ENCODE measurements at places on chromosomes 16 and 17.
A peak's percentile ranks its signal among the peaks of the same experiment; 100 is the strongest.

GRCh38 chr17:61462719-61463315, 10.6 kb downstream of the TBX4 start:
- DNase-seq = no peak

- DNase-seq = no peak
Measured at GRCh38 chr17:72518159-72518732, 397.4 kb downstream of the SOX9 start.

- DNase-seq = no peak
Measured at GRCh38 chr16:82311528-82311927, 141.5 kb upstream of the MPHOSPH6 start.

DNA sequence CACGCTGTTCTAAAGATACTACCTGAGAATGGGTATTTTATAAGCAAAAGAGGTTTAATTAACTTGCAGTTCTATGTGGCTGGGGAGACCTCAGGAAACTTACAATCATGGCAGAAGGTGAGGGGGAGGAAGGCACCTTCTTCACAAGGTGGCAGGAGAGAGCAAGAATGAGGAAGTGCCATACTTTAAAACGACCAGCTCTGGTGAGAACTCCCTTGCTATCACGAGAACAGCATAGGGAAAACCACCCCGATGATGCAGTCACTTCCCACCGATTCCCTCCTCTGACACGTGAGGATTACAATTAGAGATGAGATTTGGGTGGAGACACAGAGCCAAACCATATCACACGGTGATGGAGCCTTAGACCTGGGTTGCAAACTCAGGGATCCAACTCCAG, 317.5 kb upstream of the EEF2KMT start:
- no peak for DNase-seq

DNA sequence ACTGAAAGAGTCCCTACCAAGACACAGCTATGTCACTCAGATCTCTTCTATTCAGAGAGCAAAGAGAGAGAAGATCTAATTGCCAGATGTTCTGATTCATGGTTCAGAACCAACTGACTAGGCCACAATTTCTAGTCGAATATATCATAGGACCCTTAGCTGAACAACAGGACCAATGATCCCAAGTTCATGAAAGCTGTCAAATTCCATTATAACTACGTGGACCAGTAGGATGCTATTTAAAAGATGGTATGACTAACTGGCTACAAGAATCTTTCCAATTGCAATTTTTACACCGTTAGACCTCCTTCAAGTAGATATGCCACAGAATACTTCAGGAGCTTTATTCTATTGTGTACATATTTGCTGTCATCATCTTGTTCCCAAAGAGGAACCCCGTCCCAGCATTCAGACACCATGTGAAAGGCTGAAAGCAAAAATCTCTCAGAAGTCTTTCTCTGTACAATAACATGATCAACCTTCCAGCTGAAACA, 26.0 kb downstream of the DCUN1D3 start:
- no peak for DNase-seq

GRCh38 chr17:30021708-30022317, 80.4 kb downstream of the EFCAB5 start:
- no peak for DNase-seq

GRCh38 chr17:81471818-81472456, 40.7 kb downstream of the ACTG1 start:
- DNase-seq = no peak

GRCh38 chr17:45132572-45133463, 503 bp upstream of the PLCD3 start:
- DNase-seq = peak; percentile 48

GRCh38 chr17:77085926-77086432, 54.8 kb upstream of the SEC14L1 start:
- no peak for DNase-seq

DNA sequence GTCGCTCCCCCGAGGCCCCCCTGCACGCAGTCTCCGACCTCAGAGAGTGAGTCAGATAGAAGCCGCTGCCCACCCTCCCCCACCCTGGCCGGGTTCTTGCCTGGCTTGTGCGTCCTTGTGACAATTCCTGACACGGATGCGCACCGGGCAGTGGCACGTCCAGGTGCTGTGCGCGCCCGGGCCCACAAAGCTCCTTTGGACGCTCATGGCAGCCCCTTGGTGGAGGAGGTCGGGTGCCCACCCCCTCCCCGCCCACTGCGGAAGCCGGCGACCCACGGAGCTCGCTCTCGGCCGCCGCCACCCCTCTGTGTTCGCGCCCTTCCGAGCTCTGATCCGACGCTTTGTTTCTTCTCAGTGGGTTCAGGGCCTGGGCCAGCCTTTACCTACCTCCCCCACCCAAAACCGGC, 662 bp upstream of the TUBB3 start:
- DNase-seq = no peak

GRCh38 chr17:72150632-72151460, 30.0 kb downstream of the SOX9 start:
- DNase-seq = no peak

- no peak for DNase-seq
Measured at GRCh38 chr17:75719732-75720131, 1.5 kb upstream of the ITGB4 start.

DNA sequence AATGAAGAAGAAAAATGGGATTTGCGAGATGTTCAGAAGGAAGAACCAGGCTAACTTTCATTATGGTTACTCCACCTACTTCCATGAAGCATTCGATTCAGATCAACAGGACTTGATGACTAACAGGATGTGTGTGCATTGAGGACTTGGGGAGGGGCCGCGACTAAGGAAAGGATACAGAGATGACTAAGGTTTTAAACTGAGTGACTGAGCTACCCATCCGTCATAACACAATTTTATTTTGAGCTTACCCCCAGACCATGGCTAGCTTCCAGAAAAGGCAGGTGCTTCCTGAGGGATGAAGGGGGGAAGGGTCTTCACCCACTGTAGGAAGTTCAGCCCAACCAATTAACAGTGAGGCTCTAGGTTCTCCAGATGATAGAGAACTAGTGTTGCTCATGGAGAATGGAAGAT, 2.5 kb upstream of the CDYL2 start:
- DNase-seq = no peak

DNA sequence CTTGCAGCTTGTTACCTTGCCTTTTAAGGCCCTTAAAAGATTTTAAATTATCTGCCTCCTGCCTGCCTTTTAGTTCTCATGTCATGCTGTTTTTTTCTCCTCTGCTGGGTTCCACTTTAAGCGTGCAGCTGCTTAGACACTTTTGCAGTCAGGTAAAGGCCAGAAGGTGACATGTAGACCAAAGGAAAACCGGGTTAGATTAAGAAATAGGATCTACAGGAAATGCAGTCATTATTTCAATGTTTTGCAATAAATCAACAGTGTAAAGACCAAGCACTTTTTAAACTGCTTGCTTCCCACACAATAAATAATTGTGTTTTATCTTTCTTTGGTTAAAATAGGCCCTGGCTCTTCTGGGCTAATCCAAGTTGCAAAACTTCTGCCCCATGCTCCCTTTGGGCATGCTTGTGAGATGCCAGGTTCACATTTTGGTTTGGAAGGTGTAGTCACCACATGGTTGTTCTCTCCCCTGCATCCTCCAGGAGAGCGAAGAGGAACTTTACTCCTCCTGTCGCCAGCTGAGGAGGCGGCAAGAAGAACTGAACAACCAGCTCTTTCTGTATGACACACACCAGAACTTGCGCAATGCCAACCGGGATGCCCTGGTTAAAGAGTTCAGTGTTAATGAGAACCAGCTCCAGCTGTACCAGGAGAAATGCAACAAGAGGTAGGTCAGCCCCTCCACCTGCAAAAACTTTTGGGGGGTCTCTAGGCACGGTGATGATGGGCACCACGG, 54.9 kb downstream of the SDR42E1 start:
- no peak for DNase-seq

DNA sequence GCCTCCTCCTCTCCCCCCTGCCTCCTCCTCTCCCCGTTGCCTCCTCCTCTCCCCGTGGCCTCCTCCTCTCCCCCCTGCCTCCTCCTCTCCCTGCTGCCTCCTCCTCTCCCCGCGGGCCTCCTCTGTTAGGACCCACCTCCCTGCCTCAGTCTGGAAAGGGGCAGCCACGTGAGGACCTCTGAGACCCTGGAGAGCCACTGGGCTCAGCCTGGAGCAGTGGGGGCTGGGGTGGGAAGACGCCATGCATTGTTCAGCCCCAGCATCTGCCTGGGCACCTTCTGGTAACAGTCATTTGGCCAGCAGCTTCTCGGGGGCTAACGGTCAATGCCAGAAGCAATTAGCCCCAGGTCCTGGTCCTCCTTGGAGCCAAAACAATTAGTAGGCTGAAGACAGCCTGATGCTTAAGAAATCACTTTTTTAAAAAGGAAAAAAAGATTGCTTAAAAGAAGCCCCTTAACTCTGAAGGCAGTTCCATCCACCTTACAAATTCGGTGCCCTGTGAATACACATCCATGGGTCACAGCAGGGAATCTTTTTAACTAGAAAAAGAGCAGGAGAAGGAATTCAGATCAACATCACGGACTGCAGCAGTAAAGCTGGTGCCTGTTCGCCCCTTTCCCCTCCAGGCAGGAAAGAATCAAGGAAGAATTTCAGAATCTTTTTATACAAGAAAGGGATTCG, 29.8 kb downstream of the NXN start:
- DNase-seq = no peak

- no peak for DNase-seq
Measured at GRCh38 chr16:80346111-80346632, 194.6 kb upstream of the DYNLRB2 start.

- DNase-seq = no peak
Measured at GRCh38 chr17:70776441-70776840, 607.1 kb downstream of the KCNJ2 start.

DNA sequence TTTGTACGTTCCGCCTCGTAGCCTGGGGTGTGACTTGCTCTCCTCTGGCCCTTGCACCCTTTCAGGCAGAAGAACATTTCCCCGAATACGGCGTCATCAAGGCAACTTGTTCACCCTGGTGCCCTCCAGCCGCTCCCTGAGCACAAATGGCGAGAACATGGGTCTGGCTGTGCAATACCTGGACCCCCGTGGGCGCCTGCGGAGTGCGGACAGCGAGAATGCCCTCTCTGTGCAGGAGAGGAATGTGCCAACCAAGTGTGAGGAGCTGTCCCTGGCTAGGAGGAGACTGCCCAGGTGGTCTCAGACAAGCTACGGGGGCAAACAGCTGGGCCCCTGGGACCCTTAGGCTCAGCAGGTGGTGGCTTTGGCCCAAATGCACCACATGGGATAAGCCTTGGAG, 10.4 kb downstream of the LIMD2 start:
- DNase-seq = no peak

DNA sequence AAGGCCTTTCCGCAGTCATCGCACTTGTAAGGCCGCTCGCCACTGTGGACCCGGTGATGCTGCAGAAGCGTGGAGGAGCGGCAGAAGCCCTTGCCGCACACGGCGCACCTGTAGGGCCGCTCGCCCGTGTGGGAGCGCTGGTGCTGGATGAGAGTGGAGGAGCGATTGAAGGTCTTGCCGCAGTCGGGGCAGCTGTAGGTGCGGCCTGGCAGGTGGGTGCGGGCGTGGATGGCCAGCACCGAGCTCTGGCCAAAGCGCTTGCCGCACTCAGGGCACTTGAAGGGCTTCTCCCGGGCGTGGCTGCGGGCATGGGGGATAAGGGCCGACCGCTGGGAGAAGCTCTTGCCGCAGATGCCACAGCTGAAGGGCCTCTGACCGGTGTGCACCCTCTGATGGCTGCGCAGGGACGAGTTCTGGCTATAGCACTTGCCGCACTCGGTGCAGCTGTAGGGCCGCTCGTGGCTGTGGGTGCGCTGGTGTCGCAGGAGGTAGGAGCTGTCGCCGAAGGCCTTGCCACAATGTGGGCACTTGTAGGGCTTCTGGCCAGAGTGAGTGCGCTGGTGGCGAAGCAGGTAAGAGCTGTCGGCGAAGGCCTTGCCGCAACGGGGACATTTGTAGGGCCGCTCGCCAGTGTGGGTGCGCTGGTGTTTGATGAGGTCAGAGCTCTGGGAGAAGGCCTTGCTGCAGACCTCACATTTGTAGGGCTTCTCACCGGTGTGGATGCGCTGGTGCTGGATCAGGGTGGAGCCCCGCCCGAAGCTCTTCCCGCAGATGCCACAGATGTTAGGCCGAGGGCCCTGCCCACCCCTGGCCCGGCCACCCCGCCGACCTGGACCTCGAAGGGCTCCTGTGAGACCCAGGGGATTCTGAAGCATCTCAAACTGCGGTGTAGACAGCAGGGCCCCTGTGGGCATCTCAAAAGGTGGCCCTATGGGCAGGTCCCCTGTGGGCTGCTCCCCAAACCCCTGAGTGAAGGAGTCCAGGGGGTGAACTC, 1.5 kb downstream of the ZNF768 start:
- no peak for DNase-seq

- peak; percentile 69 for DNase-seq
Measured at GRCh38 chr17:14302431-14303099, 1.7 kb downstream of the HS3ST3B1 start.

DNA sequence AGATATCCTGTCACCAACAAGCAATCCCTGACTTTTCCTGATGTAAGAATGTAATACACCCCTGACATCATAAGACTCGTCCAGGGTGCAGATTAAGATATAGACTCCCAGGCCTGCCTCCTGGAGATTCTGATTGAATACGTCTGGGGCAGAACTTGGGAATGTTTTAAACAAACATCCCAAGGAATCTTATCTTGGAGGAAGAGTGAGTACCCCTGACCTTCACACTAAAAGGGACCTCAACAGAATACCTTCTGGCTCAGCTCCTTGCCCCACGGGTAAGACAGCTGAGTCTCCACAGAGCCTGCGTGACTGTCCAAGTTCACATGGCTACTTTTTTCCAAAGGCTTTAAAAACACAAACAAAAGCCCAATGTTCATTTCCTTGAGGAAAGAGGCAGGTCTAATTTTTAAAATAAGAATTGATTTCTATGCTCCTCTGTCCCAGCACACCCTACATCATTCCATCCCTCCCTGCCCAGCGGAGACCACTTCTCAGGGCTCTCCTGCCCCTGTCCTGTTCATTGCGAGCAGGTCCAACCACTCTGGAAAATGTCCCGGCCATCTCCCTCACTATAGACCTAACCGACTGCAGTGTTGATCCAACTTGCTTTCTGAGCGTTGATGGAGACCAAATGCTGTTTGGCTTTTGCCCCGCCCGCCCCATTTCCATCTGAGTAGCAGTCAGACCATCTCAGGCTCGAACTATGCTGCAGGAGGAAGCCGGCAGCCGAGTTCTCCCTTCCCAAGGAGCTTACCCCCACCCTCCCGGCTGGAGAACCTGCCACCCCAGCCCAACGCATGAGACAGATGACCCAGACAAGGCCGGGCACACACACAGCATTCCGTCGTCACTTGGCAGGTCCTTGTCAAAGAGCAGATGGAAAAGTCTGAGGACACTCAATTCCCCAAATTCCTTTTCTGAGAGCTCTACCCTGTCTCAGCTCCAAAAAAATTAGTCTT, 44.1 kb upstream of the MYH10 start:
- no peak for DNase-seq

DNA sequence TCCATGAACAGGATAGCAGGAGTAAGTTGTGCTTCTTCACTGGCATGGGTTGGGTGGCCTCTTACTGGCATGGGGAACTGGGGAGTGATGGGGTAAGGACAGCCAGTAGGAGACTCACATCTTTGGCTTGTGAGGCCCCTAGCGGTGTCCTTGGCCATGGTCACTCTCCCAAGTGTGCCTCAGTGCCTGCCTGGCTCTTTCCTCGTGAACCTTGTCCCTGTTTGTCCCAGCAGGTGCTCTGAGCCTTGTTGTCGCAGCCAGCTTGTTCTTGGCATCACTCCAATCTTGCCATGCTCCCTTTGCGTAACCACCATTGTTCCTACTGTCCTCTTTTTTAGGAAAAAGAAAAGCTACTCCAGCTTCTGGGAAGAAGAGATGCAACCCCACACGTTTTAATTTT, 53.6 kb upstream of the SDK2 start:
- no peak for DNase-seq

All from activated CD8-positive, alpha-beta memory T cell treated with anti-CD3 and anti-CD28 coated beads for 4 hours (primary cell).